ENCODE measurements at places on chromosomes 16 and 17. TPM values are rescaled to one million over a fixed set of nuclear protein-coding genes. Genes with fewer than 3 reads are reported as not detected.

CAPNS2 gene
- 71.3 TPM for total RNA-seq

GRCh38 chr17:30970831-30971567, at the start of gene RNF135:
TSS of gene RNF135 (plus strand) at chr17:30971039. CDS start at chr17:30971074, 35 bp downstream.
- peak; percentile 67 for DNase-seq

DNA sequence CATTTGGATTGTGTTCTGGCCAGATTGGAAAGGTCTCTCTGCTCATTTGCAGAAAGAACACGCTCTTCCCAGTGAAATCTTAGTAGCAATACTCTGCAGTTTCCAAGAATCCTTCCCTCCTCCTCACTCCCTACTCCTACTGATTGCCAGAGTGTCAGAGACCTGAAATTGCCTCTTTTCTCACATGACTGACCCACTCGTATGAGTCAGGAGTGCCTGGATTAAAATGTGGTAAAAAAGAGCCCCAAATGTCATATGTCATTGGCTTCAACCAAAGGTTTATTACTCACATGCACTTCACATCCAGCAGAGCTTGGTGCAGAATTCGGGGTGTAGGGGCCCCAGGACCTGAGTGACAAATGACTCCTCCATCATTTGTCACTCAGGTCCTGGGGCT, 39.7 kb upstream of the IRX3 start:
- DNase-seq = no peak

GRCh38 chr17:63774969-63775265, 947 bp downstream of the DDX42 start:
- DNase-seq = no peak

Data from skin of body (tissue), 3 donors.